ENCODE measurements at places on chromosomes 2 and 18.

DNA sequence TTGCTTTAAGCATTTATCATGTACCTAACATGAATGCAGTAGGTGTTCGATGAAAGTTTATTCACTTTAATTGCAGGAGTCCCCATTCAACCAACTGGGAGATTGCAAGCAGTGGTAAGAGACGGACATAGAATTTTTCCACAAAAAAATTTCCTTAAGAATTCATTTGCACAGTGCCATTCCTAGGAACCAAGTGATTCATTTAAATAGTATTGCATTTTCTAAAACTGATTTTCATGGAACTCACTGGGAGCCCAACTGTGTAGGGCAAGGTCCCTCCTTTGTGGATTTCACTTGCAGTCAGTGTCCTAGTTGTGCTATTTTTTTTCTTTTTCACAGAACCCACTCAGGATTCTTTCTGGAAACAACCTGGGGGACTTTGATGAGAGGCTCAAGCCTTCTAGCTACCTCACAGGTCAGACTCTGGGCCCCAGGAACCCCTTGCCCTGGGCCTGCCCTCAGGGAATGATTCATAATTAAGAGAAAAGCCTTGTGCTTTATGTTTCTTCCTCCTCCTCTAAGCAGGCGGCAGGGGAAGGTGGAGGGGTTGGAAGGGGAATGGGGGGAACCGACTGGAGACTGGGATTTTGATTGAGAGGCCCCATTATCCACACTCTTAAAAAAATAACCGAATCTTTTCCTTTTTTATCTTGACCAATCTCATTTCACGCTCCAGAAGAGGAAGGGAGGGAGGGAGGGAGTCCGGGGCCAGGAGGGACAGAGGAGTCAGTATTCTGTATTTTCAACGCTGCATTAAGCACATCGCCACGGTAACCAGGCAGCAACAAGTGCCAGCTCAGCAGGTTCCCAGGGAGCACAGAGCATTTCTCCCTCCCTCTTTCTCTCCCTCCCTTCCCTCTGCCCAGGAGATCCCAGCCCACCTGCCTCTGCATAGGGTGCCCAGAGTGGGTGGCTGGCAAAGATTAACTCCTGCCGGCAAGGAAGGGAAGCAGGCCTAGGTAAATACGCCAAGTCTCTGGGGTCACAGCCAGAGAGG is 51.8 kb downstream of the PSD4 start:
- DNase-seq = peak; percentile 39

GRCh38 chr2:153532140-153532539 is 53.6 kb upstream of the RPRM start:
- no peak for DNase-seq

DNA sequence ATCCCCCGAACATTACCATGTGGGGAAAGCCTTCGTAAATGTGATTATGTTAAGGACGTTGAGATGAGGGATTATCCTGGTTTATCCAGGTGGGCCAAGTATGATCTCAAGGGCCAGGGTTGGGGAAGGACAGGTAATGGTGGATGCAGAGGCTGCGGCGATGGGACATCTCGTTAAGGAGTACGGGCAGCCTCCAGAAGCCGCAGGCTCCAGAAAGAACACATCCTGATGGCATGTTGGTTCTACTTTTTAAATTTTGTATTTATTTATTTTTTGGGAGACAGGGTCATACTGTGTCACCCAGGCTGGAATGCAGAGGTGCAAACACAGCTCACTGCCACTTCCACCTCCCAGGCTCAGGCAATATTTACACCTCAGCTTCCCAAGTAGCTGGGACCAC is 86.2 kb upstream of the RAB6C start:
- no peak for DNase-seq

DNA sequence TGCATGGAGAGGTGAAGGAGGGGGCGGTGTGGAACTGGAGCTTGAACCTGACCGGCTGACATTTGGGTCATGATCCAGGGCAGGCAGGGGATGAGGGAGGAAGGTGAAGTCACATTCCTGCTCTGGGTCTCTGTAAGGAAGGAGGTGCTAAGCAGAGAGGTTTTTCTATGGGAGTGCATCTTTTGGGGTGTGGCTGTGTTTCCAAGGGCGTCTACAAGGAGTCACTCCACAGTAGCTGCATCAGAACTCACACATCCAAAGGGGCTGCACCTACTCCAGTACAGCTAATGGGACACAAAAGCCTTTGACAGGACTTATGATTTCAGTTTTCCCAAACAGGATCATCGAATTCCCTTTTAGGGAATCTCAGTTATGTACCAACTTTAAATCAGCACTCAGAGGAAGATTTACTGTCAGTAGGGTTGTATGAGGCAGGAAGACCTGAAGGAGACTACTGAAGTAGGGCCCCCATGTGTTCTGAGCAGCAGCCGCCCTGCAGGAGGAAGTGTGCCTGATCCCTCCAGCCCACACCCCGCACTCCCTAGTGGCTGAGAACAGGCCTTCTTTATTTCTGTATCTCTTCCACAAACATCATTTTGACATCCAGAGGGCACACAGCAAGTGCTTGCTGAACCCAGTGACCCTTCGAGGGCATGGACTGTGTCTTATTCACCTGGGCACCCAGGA is 137.2 kb downstream of the CELF4 start:
- DNase-seq = no peak

DNA sequence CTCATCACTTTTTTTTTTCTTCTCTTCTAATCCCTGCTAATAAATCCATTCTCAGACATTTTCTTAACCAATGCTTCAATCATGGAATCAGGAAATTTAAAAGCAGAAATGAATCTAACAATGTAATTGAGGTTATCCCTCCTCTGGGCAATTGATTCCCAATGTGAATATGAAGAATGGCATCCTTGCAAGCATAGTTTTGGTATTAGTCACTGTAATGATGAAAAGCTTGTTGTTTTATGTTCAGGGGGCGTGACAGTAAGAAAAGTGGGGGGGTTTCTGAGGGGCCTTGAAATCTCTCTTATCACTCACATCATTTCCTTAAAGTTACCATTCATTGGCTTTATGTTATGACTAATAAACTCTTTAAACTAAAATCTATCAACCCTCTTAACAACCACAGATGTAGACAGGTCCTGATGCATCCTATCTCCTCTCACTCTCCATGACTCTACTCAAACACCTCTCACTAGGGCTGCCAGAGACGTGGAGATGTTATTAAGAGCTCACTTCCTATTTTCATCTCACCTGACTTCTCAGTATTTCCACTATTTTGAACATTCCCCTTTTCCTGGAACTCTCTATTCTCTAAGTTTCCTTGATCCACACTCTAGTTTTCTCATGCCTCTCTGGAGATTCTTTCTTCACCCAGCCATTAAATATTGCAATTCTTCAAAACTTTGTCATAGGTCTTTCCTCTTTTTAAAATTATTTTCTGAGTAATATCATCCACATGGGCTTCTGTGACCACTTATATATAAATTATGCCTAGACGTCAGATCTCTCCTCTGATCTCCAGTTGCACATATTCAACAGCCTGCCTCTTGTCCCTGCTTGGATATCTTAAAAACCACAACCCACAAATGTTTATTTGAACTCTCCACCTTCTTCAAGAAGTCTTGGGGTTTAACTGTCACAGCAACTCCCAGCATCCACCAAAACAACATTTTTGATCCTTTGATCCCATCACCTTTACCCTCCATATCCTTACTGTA is 332.9 kb downstream of the CDH2 start:
- DNase-seq = peak; percentile 81

DNA sequence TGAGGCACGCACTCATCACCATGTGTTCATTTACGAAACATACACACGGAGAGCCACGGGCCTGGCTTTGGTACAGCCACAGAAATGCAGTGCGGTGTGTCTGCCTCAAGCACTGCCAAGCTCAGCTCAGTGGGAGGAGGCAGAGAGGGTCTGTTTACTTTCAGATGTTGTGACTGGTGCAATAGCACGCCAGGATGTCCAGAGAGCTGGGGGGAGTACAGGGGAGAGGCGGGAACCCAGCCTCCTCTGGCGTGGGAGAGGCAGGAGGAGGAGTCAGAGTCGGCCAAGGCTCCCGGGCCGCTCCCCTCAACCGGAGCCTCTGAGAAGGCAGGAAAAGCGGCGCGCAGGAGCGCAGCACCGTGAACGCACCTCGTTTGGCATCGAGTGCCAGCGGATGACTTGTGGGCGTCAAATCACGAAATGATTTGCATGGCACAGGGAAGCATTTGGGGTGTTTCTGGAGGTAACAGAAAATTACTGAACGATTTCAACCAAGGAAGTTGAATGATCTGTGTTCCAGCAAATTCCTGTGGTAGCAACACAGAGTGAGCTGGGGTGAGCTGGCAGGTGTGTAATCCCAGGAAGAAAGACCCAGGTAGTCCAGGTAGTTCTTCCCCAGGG is 143.0 kb downstream of the ZNF516 start:
- DNase-seq = peak; percentile 98

- DNase-seq = no peak
Observed at GRCh38 chr2:28681158-28681571, 70.5 kb upstream of the PPP1CB start.

DNA sequence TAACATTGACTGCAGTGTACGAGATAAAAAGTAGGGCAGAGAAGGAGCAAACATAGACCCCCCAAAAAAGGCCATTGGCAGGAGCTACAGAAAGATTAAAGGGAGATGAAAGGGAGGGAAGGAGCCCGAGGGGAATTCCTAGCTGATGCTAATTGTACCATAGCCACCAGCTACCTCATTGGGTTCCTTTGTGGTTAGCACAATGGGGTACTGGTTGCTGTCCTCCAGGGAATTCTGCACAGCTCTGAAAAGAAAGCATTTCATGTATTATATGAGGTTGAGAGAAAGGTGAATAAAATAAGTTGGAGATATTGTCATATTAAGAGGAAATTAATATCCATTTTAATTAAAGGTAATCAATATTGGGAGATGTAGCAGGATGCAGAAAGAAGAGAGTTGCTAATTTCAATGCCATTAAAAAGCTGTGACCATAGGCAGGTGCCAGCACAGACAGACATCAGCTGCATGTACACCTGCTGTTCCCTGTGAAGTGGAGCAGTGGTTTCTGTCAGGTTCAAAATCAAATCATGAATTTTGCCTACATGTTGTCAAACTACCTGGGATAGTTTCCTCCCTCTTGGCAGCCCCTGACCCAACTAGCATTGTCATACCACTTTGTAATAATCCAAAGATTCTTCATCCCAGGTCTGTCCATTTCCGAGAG is 185.4 kb upstream of the DLGAP1 start:
- DNase-seq = no peak

DNA sequence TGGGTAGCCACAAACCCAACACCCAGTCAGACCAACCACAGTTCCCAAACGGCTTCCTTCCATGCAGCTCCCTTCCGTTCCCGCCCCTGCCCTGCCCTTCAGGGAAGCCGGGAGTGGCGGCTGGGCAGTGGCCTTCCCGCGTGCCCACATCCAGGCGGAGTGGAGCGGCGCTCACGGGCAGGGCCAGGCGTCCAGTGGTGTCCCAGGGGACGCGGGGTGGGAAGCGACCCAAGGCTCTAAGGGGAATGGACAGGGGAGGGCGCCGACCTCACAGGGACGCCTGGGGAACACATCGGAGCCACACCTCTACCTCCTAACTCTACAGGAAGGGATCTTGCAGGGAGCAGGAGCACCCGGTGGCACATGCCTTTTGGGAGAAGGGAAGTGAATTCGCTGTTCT is 225.9 kb upstream of the MGAT5 start:
- no peak for DNase-seq

DNA sequence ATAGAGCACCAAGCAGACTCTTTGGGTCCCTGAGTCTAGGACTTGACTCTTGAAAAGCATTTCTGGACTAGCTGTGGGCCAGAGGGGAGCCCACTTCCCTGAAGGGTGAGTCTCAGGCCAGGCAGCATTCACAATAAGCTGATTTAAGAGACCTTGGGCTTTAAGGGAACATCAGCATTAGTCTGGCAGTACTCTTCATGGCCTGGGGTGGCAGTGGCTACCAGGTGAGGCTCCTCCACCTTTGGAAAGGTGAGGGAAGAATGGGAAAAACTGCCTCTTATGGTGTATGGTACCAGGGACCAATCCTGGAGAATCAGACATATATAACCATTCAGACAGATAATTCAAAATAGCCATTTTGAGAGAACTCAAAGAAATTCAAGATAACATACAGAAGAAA is 599.9 kb upstream of the POU3F3 start:
- no peak for DNase-seq

All from fibroblast of villous mesenchyme (primary cell).